ENCODE measurements at places on chromosomes 16 and 17.

- no peak for DNase-seq
Measured at GRCh38 chr17:39229274-39229913, 3.6 kb upstream of the STAC2 start.

DNA sequence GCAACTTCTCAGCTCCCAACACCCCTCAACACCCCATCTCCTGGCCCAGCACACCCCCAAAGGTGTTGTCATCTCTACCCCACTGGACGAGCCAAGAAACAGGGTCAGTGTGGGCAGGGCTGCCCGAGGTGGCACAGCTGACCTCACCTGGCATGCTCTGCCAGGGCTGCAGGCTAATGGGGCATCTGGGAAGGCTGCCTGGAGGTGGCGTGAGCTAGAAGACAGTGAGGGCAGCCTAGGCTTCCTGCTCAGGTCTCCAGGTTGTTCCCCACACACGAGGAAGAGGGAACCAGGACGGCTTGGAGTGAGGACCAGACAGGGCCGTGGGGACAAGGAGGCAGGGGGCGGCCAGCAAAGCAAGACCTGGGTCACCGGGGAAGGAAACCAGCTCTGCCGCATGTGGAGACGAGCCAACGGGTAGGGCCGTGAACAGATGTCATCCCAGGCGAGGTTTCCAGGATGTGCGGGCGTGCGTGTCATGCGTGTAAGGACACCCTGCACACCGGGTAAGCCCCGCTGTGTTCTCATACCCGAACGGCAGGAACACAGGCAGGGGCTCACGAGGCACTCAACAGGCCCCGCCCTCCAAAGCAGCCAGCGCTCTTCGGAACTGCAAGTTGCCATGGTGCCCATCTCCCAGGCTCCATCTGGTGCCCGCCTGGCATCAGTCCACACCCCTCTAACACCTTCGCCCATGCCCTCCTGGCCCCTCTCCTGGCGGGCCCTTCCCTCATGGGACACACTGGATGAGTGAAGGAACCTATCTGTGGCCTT, 29.6 kb upstream of the PVALEF start:
- DNase-seq: no peak

DNA sequence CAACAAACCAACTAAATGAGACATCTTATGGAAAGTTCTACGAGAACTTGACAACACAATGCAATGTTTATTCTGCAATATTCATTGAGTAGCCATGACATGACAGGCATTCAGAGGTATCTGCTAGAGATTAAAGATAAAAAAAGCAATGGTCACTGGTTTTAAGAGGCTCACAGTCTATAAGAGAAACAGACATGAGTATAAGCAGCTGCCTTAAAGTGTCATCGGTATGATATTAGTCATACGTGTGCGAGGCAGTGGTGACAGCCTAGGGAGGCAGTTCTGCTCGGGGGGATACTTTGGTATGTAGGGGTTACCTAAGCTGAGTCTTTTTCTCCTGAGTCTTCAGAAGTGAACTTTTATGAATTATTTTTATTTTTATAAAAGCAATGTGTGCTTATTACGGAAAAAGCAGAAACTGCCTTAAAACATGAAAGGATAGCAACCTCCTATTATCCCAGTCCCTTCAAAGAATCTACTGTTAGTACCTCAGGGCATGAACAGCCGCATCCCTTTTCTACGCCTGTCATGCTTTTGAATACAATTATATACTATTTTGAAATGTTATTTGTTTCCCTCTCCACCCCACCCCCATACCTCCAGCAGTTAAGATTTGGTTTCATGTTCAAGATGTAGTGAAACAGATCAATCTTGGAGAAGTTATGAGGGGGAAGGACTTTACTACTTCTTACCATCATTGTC, 7.7 kb downstream of the ST6GALNAC1 start:
- DNase-seq: no peak

DNA sequence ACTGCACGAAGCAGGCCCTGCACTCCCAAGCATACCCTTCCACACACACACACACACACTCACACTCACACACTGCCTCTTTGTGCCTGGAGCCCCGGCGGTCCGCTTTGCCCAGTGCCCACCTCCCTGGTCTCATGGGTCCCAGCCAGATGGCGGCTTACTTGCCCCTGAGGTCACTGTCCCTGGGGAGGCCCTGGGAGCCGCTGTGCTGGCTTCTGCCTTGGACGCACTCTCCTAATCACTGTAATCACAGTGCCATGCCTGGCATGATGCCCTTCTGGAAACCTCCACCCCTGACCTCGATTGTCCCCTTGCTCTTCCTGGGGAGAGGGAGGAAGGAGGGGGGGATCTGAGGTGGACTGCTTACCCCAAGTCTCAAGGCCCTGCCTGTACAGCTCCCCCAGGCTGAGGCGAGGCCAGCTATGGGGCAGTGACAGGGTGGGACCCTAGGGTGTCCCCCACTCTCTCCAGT, 36.0 kb downstream of the ARHGAP23 start:
- DNase-seq: no peak

DNA sequence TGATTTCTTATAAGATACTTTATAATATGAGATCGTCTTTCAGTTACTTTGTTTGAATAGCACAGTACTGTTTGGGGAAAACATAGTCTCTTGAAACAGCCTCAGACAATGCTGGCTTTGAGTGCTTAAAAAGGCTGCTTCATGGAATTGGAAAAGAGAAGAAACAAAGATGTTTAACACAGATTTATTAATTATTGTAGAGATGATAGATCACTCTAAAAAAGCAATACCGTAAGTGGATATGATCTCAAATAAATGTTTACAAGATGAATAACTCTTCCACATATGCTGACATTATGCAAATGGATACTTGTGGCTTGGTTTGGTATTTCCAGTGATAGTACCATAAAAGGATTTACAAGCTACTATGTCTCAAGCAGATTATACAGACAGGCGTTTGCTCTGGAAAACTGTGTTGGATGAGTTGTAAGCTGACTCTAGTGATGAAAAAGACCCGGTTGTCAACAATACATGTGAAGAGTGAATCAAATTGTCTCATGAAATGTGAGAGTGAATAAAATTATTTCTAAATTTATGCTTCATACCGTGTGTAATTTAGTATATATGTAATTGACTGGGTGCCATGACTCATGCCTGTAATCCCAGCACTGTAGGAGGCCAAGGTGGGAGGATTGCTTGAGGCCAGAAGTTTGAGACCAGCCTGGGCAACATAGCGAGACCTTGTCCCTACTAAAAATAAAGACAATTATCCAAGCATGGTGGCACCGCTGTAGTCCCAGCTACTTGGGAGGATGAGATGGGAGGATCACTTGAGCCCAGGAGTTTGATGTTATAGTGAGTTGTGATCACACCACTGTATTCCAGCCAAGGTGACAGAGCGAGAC, 105.4 kb downstream of the FTO start:
- DNase-seq: no peak

DNA sequence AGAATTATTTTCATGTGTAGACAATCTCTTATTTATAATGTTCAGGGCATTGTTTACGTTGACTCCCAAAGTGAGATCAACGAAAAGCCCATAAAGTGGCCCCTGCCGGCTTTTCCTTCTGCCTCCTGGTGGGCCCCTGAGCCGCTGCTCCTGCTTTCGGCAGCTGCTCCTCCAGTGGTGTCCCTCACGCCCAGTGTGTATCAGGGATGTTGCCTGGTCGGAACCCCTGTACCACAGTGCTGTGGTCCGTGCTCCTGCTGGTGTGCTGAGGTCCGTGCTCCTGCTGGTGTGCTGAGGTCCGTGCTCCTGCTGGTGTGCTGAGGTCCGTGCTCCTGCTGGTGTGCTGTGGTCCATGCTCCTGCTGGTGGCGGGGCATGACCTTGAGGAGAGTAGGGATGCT, 107.6 kb downstream of the BANP start:
- no peak for DNase-seq

- DNase-seq: no peak
Measured at GRCh38 chr16:61362585-61362984, 673.7 kb downstream of the CDH8 start.

- DNase-seq: no peak
Measured at GRCh38 chr17:79678736-79679255, 51.9 kb upstream of the ENPP7 start.

GRCh38 chr17:39239640-39240314, 14.0 kb upstream of the STAC2 start:
- DNase-seq: peak; percentile 69

- DNase-seq: no peak
Measured at GRCh38 chr17:39054111-39054645, 87.0 kb upstream of the FBXO47 start.

DNA sequence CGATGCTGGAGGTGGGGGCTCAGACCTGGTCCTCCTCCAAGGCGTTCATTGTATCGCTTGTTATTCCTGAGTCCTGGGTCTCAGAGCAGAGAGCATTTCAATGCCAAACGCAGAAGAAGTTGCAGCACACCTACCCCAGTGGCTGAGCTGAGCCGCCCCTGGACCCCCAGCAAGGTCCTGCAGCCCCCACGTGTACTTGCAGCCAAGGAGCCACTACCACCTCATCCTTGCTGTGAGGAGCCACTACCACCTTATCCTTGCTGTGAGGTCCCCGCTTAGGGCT, 13.5 kb downstream of the PLLP start:
- no peak for DNase-seq

DNA sequence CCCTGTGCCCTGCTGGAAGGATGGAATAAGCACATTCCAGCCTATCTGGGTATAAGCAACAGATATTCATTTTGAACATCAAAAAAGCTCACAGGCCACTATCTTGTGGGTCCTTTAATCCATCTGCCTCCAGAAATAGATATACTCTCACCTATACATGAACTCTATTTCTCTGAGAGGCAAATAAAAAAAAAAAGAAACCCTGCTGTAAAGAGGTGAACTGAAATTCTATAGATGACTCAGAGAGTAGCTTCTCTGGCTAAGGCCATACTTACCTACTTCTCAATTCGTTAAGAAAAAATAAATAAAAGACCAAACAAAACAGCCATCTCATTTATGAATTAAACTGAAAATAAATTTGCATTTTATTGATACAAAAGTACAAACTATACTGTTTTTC, 86.3 kb downstream of the DYNLRB2 start:
- DNase-seq: no peak

- DNase-seq: no peak
Measured at GRCh38 chr16:11034481-11034931, 90.1 kb downstream of the CLEC16A start.

DNA sequence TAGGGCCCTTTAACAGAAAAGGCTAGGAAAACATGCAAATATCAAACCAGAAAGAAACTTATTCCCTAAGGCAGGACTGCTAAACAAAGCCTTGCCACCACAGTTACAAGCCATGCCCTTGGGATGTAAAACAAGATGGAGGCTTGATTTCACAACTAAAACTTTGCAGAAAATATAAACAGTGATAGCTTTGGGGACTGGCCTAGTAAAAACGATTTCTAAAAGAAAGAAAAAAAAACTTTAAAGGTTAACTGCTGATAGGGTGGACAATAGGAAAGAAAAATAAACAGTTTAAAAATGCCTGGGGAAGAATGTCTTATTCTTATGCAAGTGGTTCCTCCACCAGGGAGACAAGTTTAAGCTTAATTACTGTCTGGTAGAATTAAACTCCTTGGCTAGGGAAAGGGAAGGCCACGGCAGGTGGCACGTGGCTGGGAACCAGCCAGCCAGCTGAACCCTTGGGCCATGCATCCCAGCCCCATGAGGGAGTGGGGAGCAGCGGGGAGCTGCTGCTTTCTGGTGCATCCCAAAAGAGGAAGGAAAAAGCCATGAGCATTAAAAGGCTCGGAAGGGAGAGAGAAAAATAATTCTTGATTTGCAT, 10.7 kb upstream of the TMC5 start:
- no peak for DNase-seq

GRCh38 chr16:89004209-89004831, 27.3 kb upstream of the CBFA2T3 start:
- peak; percentile 11 for DNase-seq

DNA sequence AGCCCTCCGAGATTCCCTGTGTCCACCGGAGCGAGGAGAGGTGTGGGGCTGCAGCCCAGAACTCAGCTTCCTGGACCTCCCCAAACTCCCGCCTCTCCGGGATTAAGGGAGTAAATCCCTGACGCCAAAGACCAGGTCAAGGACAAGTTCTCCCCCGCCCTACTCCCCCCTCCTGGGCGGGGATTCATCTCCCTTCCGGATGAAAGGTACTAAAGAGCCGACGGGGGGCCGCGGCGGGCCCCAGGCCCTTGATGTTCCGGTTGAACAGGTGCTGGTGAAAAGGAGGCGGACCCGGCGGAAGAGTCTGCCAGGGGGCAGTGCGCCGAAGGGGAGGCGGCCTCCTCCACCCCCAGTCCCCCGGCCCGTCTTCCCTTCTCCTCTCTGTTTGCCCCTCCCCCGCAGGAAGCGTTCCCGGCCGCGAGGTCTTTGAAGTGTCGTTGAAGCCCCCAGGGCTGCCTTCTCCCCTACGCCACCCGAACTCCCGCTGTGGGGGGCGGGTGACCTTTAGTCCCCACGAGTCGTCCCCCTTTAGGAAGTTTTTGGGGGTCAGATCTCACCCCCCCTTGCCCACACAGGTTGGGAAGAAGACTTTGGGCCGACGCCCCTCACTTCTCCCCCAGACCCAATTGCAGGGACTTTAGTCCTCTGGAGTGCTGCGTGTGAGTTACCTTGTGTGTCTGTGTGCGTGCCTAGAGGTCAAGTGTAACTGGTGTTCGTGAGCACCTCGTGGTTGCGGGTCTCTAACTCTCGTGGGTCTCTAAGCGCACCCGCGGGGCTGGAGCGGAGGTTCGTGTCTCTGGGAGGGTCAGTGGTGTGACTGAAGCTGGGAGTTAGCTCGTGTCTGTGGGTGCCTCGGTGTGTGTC, 1.1 kb upstream of the MLLT6 start:
- peak; percentile 93 for DNase-seq

DNA sequence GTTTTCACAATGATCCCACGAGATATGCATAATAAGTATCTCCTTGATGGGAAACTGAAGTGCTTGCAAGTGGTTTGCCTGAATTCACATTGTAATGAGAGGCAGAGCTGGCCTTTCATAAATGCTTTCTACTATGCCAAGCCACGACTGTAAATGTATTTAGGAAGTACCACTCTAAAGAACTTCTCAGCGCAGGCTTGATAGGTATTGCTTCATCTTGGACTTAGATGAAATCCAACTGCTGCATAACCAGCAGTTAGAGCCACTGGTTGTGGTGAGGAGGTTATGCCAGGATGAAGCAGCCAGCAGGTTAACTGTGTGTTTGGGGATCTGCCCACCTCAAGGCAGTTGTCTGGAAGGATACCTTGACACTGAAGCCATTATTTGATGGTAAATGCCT, 26.8 kb downstream of the MARCHF10 start:
- DNase-seq: no peak
